Kidney tubule cell (primary cell): ENCODE measurements at places on chromosomes 11 and 22.
A peak's percentile ranks its signal among the peaks of the same experiment; 100 is the strongest.

- DNase-seq: no peak
Measured at GRCh38 chr11:56307836-56308235, 7.1 kb upstream of the OR8K3 start.

- DNase-seq: no peak
Measured at GRCh38 chr11:12356944-12357655, 20.3 kb upstream of the PARVA start.

DNA sequence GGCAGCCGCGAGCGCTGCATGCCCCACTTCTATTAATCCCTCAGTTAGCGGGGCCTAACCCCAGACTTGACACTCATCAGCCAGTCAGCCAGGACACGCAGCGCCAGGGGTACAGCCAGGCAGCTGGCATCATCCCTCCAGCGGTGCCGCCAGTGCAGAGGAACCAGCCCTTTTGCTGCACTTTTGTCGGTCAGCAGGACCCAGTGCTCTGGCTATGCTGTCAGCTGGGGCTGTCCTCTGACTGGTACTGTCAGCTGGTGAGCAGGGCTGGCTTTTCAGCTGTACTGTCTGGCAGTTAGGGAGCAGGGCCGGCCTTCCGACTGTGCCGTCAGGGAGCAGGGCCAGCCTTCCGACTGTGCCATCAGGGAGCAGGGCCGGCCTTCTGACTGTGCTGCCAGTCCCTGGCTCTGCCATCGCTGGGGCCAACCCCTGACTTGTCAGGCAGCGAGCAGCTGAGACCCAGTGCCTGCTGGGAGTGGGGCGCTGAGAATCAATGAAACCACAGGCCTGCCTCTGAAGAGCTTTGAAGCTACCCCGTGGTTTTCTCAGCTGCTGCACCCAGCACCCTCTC lies 115.4 kb downstream of the KIAA1671 start:
- DNase-seq: no peak

- DNase-seq: peak; percentile 37
Measured at GRCh38 chr11:85930879-85931366, 75.7 kb downstream of the CCDC83 start.

DNA sequence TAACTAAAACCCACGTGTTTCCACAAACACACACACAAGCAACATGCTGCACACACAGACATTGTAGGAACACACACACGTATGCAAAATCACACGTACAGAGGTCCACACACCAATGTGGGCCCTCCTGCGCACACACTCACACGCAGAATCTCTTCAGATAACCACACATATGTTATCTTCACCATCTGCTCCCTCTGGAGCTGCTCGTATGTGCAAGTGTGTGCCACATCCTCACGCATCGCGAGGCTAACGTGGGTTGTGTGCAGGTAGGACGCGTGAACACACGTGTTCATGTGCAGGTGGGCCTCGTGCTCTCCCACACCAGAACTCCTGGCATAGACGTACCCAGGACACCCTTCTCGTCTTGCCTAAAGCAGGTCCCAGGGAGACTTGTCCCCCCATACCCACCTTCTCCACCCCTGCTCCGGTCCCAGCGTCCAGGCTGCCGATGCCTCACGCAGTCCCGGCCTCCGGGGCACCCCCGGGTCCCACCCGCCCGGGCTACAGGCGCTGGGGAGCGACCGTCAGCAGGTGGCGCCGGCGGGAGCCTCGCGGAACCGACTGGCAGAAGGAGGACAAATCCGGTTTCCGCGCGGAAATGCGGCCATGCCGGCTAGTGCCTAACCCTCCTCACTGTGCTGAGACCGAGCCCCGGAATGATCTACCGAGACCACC lies 10.3 kb upstream of the IGSF9B start:
- DNase-seq: peak; percentile 9
